ENCODE measurements at places on chromosomes 7 and 10. TPM values are rescaled to one million over a fixed set of nuclear protein-coding genes. Genes with fewer than 3 reads are reported as not detected.

MYH16 gene
- not detected for total RNA-seq

ZNF467 gene
- total RNA-seq: not detected

NRP1 gene
- total RNA-seq: 6.1 TPM

CFAP46 gene
- not detected for total RNA-seq

GRM3 gene
- not detected for total RNA-seq

UNCX gene
- not detected for total RNA-seq

ASB10 gene
- total RNA-seq: not detected

TDRD1 gene
- total RNA-seq: 0.11 TPM

CYP26C1 gene
- not detected for total RNA-seq

CPN1 gene
- total RNA-seq: not detected

ACSM6 gene
- not detected for total RNA-seq

DOCK4 gene
- 0.41 TPM for total RNA-seq

GRB10 gene
- 2.4 TPM for total RNA-seq

SYT15B gene
- 0.23 TPM for total RNA-seq

WIPF3 gene
- not detected for total RNA-seq

TAS2R41 gene
- not detected for total RNA-seq

LIPN gene
- total RNA-seq: not detected

CCDC201 gene
- not detected for total RNA-seq

MMRN2 gene
- not detected for total RNA-seq

CREB5 gene
- not detected for total RNA-seq
